Smooth muscle cell of the umbilical artery (primary cell): ENCODE measurements at places on chromosomes 7 and 10. TPM values are rescaled to one million over a fixed set of nuclear protein-coding genes. Genes with fewer than 3 reads are reported as not detected.

MEIG1 gene
- not detected in 2 replicates for total RNA-seq

TRIM74 gene
- not detected in 2 replicates for total RNA-seq

ZNF789 gene
- total RNA-seq: 4.2 and 8.3 TPM in 2 replicates

NPY4R gene
- 0.14 and 2.1 TPM in 2 replicates for total RNA-seq

NME8 gene
- not detected in 2 replicates for total RNA-seq

AGK gene
- total RNA-seq: 23.8 and 35.0 TPM in 2 replicates

OPALIN gene
- not detected in 2 replicates for total RNA-seq

ITPRID1 gene
- total RNA-seq: not detected in 2 replicates

WIPF3 gene
- total RNA-seq: not detected in 2 replicates

GIMAP5 gene
- not detected in 2 replicates for total RNA-seq

OR6B1 gene
- not detected in 2 replicates for total RNA-seq

INA gene
- total RNA-seq: 0.30 and 2.5 TPM in 2 replicates

HGF gene
- total RNA-seq: 31.6 and 83.4 TPM in 2 replicates
